ENCODE measurements at places on chromosomes 11 and 22.

GRCh38 chr11:35681163-35681767, 18.7 kb downstream of the TRIM44 start:
- no peak for DNase-seq

DNA sequence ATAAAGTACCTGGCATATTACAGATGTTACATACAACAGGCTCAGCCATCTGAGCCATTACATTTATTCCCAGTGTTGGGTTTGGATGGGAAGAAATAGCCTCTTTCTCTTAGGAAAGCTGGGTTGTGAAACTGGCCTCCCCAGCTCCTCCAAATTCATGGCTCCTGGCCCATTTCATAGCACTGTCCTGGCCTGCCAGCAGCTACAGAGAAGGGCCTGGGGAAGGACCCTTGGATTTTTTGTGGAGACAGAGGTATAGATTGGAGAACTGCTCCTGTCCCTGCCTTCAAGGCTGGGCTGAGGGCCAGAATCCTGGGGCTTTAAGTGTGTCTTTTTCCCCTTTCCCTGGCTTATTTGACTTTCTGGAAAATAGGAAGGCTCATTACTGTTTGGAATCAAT, 18.0 kb downstream of the PKNOX2 start:
- no peak for DNase-seq

GRCh38 chr11:123178186-123178585, 16.9 kb downstream of the CLMP start:
- no peak for DNase-seq

DNA sequence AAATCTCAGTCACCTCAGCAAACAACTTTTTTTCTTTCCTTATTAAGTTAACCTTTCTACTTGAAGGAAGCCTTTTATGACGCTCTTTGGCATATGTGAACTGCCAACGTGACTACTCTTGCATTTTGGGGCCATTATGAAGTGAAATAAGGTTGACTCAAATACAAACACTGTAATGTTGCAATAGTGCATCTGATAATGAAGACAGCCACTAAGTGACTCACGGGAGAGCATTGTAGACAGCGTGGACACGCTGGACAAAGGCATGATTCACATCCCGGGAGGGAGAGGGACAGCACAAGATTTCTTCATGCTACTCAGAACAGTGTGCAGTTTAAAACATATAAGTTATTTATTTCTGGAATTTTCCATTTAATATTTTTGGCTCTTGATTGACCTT, 560.8 kb downstream of the ETS1 start:
- no peak for DNase-seq

DNA sequence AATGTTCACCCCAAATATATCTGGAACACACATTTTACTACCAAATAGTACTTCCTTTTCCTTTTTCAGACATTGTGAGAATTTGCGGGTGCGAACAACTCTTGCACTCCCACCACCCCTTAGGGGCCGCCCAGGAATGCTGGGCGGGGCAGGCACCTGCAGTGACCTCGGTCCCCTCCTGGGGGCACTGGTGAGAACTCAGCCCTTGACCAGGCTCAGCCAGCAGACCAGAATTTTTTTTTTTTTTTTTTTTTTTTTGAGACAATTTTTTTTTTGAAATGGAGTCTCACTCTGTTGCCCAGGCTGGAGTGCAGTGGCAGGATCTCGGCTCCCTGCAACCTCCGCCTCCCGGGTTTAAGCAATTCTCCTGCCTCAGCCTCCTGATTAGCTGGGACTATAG, 75.8 kb downstream of the ARHGAP8 start:
- DNase-seq, result no peak

GRCh38 chr22:47298017-47298785, 535.8 kb downstream of the TBC1D22A start:
- no peak for DNase-seq

- no peak for DNase-seq
These were observed 5.7 kb upstream of the CDC42EP2 start for GRCh38 chr11:65309006-65309405.

GRCh38 chr22:19811811-19812771, 42.6 kb downstream of the GNB1L start:
- no peak for DNase-seq

GRCh38 chr22:32849501-32849900, 48.0 kb downstream of the TIMP3 start:
- no peak for DNase-seq

DNA sequence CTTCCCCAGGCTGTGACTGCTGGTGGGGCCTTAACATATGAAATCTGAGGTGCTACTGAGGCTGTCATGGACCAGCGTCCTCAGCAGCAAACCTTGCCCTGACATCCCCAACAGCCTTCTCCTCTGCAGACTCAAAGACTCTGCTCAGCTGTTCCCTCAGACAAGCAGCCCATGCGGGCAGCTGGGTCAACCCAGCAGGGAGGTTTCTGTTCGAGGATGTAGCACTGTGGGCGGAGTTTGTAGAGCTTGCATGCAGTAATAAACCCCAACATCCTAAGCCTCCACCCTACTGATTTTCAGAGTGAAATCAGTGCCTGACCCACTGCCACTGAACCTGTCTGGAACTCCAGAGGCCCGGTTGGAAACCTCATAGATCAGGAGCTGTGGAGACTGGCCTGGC, 88.8 kb upstream of the XKR3 start:
- no peak for DNase-seq

DNA sequence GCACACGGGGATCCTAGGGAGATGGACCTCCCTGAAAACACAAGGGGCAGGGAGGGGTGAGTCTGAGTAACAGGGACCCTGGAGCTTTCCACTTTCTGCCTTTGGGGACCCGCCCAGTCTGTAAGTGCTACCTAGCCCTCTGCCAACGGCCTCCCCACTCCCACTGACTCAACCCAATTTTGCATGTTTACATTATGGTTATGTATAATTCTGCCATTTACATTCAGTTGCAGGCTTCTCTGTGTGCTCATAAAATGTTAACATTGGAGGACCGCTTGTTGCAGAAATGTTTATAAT, 105.8 kb downstream of the DSCAML1 start:
- no peak for DNase-seq

DNA sequence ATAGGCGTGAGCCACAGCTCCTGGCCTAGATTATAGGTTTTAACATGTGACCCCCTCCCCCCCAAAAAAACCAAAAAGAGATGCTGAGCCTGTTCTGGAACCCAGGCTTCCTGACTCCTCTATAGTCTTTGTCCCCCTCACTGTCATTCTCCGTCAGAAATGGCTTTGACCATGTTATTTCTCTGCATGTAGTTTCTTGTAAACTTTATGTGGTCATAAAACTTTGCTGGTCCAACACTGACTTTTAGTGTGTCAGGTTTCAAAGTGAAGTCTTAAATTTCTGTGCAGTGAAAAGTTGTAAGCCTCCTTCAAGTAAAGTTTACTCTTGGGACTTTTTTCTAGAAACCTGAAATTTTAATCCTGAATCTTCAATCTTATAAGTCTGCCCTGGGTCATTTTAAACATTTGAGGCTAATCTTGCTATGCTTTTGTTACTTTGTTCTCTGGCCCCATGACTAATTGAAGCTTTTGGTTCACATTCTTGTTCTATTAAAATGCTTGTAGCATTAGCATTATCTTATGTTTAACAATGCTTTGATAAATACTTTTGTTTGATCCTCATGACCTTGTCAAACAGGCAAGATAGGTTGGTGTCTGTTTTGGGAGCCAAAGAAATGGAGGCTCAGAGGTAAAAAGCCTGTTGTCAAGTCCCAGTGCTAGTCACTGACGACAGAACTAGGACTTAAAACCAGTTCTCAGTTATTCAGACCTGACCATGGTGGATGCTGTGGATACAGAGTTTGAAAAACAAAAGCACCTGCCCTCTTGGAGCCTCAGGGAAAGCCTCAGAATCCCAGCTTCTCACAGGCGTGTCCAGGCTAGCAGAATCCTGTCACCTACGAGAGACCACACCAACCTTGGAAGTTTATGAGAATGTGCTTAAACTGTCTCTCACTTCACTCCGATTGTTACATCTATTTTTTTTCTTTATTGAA, 87.7 kb upstream of the HORMAD2 start:
- DNase-seq, result no peak

GRCh38 chr11:55707029-55707428, 45.0 kb downstream of the OR4C6 start:
- DNase-seq, result no peak

- DNase-seq, result no peak
These were observed 131.1 kb upstream of the FIBIN start for GRCh38 chr11:26862801-26863200.

DNA sequence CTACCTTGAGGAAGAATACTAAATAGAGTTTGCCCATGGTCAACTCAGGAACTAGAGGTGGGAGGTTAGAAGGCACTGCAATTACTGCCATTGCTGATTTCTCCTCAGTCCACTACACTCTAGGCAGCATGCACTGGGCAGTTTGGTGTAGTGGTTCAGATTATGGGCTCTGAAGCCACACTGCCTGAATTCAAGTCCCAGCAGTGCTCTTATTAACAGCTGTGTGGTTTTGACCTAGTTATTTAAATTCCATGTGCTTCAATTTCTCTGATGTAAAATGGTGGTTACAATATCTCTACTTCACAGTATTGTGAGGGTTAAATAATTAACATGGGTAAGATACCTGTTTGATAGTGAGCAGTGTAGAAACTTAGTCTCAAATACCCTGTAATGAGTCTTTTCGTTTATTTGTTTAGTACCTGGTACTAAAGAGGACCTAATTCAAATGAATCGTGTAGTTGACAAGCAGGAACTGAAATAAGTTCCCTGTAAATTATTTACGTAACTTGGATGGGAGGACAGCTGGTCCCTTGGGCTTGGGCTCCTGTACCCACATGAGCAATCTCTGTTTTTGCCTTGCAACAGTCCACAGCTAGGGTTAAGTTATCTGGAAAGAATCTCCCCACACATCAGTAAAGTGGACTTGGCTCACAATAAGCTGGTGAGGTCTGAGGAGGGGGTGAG, 17.8 kb downstream of the PRR5L start:
- no peak for DNase-seq

DNA sequence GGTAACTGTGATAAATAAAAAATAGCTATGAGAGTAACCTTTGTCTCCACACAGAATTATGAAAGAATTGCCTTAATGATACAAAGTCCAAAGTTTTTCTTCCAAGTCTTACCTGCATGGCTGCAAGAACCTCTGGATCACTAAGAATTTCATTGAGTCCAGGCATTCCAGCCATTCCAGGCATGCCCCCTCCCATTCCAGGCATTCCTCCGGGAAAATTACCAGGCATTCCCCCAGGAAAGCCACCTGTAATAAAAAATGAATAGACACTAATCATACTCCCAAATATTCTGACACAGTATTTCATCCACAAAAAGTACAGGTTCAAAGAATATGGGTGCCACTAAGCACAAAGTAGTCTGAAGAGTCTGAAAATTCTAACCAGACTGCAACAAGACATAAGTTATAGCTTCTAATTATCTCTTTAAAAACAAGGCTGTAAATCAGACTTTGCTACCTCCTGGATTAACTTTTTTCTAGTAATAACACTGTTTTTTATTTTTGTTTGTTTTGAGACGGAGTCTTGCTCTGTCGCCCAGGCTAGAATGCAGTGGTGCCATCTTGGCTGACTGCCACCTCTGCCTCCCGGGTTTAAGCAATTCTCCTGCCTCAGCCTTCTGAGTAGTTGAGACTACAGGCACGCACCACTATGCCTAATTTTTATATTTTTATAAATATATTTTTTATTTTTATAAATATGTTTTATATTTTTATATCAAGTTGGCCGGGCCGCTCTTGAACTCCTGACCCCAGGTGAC, 8.0 kb upstream of the SLC25A17 start:
- no peak for DNase-seq

- DNase-seq, result no peak
These were observed 10.6 kb downstream of the P2RX3 start for GRCh38 chr11:57348636-57349313.

DNA sequence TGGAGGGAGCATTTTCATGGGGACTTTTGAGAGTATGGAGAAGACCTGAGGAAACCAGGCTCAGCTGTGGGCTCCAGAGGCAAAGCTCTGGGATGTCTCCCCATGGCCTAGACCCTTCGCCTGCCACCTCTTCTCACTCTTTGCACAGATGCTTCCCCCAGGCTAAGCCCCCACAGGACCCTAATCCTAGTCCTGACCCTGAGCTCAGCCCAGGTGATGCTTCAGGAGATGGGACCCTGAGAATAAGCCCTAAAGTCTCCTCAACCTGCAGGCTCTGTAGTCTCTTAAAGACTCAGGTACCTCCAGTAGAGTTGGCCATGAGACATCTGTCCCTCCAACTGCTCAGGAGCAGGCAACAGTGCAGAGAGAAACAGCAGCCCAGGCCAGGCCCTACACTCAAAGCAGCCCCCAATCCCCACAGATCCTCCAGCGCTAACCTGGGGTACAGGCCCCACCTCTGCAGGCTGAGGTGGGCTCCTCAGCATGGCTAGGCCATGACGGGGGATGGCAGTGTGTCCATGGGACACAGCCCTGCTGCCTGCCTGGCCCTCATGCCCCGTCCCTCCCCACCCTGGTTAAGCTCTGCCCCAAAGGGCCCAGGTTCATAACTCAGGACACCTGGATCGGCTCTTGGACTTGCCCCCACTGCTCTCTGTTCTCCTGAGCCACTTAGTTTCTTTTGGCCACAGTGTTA, 39.4 kb downstream of the GGTLC2 start:
- no peak for DNase-seq

GRCh38 chr22:31748490-31748889, 1.4 kb downstream of the PRR14L start:
- DNase-seq, result no peak

GRCh38 chr22:30610299-30610698, 3.3 kb downstream of the TCN2 start:
- no peak for DNase-seq

DNA sequence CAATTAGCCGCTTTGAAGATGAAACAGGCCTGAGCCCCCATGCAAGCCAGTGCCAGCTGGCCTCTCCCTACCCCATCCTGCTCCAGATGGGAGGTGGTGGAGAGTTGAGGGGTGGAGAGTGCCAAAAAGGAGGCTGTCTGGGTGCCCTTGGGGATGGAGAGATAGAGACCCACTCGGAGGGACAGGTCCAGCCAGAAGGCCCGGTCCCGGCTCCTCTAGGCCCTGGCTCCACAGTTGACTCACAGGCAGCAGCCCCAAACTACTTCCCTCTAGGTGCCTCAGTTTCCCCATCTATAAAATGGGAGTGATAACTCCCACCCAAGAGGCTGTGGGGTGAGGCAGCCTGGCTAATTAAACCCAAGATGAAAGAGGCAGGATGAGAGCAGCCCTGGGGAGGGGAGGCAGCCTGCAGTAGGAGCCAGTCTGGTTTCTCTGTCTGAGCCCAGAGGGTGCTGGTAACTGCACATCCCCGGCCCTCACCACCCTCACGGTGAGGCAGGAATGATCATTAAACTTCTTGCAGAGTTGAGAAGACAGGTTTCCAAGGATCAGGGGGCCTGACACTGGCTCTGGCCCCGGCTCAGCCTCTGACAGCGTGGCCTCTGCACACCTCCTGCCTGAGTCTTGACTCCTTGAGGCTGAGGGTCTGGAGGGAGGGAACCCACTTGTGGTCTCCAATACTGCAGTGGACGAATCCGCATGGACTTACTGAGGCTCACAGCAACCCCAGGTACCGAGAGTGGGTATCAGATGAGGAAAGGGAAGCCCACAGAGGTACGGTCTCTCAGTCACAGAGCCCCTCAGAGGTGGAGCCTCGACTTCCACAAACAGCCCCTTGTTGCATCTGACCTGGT, 1.4 kb upstream of the AP5B1 start:
- no peak for DNase-seq
